Lung (tissue), 17 donors: ENCODE measurements at places on chromosomes 2 and 18. TPM values are rescaled to one million over a fixed set of nuclear protein-coding genes. Genes with fewer than 3 reads are reported as not detected.

DNA sequence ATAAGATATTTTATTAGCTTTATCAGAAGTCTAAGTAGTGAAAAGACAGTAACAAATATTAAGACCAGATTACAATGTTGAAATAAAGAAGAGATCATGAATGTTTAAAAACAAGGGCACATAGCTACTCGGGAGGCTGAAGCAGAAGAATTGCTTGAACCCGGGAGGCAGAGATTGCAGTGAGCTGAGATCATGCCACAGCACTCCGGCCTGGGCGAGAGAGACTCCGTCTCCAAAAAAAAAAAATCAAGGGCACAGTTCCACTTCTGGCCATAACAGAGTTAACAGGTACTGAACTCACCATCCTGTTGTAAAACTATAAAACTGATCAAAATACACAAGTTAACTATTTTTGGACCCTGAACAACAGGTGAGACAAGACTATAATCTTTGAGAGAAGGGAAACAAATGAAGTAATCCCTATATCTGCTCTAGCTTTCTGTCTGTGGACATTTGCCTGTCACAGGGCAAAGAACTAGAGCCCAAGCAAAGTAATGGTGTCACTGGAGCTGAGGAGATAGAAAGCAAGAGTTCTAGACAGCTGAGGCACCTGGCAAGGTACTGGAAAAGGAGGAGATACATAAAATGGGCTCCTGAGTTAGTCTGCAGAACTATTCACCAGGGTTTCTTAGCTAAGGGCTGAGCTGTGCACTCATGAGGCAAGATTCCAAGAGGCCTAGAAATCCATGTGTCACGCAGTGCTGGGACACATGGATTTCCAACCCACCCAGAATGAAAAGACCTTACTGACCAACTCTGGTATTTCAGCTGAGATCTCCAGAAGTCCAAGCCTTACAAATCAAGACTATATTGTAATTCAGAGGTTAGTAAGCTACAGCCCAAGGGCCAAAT is 15.2 kb downstream of the MMADHC start:
- H3K27ac ChIP-seq = no peak overlapping the region
- no peaks in the 10 kb centered on the region for H3K4me1 ChIP-seq
- no peak overlapping the region for H3K4me3 ChIP-seq

GRCh38 chr2:78465707-78466106 is 559.8 kb upstream of the REG3G start:
- no peak overlapping the region for H3K27ac ChIP-seq
- H3K36me3 ChIP-seq = no peaks in the 10 kb centered on the region
- H3K4me3 ChIP-seq = no peak overlapping the region
- H3K4me1 ChIP-seq = no peaks in the 10 kb centered on the region
- no peak for DNase-seq

DNA sequence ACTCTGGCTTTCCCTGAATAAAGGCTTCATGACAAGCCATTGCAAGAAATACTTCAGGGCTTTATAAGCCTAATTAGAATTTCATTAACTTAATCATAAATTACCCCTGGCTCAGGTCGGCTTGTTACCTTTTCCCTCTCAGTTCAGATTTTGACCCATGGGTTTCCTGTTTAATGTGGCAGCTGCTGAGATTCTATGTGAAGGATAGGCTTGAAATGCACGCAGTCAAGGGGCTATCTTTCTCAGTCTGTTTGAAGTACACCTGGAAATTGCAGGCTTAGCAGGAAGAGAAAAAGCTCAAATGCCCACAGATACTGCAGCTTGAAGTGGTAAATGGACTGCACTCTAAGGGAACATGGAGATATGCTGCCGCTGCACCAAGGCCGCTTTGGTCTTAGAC is 49.4 kb downstream of the CAVIN2 start:
- H3K27ac ChIP-seq = no peak overlapping the region
- no peak overlapping the region for H3K4me3 ChIP-seq
- no peaks in the 10 kb centered on the region for H3K36me3 ChIP-seq
- no peaks in the 10 kb centered on the region for H3K4me1 ChIP-seq

Gene SERPINB3
- total RNA-seq = 0.43 TPM

Gene NLRC4
- 3.8 TPM for total RNA-seq

- DNase-seq = peak; percentile 67
- H3K27me3 ChIP-seq = no peaks in the 10 kb centered on the region
- no peaks in the 10 kb centered on the region for H3K36me3 ChIP-seq
- H3K4me3 ChIP-seq = no peak overlapping the region
- peaks cover 5% of the 10 kb centered on the region for H3K4me1 ChIP-seq
Observed at GRCh38 chr2:65349863-65350262, 82.5 kb downstream of the SPRED2 start.

GRCh38 chr2:168467729-168468128 is 11.7 kb downstream of the CERS6 start:
- H3K4me1 ChIP-seq = peaks cover 55% of the 10 kb centered on the region
- no peaks in the 10 kb centered on the region for H3K36me3 ChIP-seq
- no peak overlapping the region for H3K27ac ChIP-seq
- H3K4me3 ChIP-seq = no peak overlapping the region

Gene RNF103
- 24.0 TPM for total RNA-seq

Gene TCF4
- 356 TPM for total RNA-seq

GRCh38 chr2:184920451-184920965 is 322.2 kb downstream of the ZNF804A start:
- DNase-seq = peak; percentile 24
- no peaks in the 10 kb centered on the region for H3K36me3 ChIP-seq
- no peaks in the 10 kb centered on the region for H3K4me1 ChIP-seq
- H3K27ac ChIP-seq = no peak overlapping the region
- H3K4me3 ChIP-seq = no peak overlapping the region

DNA sequence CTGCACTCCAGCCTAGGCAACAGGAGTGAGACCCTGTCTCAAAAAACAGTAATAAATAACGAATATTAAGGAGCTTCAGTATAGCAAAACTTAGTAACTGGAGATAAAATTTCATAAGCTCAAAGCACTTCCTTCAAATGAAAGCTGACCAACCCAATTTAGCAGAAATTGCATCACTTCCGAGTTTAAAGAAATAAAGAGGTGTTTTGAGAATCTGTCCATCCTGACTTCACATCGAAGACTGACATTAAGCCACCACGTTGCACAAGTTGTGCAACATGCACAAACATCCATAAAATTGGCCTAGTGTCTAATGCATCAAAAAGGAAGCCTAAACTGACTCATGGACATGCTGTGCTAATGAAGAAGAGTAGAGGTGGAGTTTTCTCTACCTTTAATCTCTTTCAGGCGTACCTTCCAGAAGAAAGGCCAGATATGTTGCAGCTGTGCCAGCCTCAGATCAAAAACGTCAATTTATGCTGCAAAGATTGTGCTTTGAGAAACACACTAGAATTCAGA is 7.7 kb upstream of the DSG3 start:
- DNase-seq = no peak
- H3K4me1 ChIP-seq = no peaks in the 10 kb centered on the region
- no peaks in the 10 kb centered on the region for H3K36me3 ChIP-seq
- no peak overlapping the region for H3K4me3 ChIP-seq
- no peak overlapping the region for H3K27ac ChIP-seq
- H3K27me3 ChIP-seq = no peaks in the 10 kb centered on the region

Gene CD226
- total RNA-seq = 6.3 TPM

DNA sequence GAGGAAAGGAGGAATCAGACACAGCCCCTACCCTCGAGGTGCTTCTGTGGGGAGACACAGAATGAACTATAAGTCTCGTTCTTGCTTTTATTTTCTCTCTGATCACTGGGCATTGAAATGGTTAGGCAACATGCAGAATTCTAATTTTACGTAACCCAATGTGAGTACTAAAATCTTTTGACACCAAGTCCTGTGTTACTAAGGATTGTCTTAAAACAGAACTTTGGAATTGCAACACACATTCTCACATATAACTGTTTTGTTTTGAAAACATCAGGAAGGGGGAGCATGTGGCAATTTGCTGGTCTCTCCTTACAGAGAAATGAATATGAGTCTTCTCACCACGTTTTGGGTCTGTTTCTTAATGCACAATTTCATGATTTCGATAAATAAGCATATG is 23.6 kb upstream of the SULT1C4 start:
- H3K27ac ChIP-seq = no peak overlapping the region
- H3K4me1 ChIP-seq = no peaks in the 10 kb centered on the region
- DNase-seq = no peak
- H3K4me3 ChIP-seq = no peak overlapping the region
- H3K27me3 ChIP-seq = no peaks in the 10 kb centered on the region
- no peaks in the 10 kb centered on the region for H3K36me3 ChIP-seq

- H3K4me3 ChIP-seq = no peak overlapping the region
- H3K4me1 ChIP-seq = peaks cover 27% of the 10 kb centered on the region
- peaks cover 2% of the 10 kb centered on the region for H3K36me3 ChIP-seq
- H3K27me3 ChIP-seq = no peaks in the 10 kb centered on the region
- DNase-seq = no peak
Observed at GRCh38 chr2:205739620-205740019, 57.3 kb downstream of the NRP2 start.

DNA sequence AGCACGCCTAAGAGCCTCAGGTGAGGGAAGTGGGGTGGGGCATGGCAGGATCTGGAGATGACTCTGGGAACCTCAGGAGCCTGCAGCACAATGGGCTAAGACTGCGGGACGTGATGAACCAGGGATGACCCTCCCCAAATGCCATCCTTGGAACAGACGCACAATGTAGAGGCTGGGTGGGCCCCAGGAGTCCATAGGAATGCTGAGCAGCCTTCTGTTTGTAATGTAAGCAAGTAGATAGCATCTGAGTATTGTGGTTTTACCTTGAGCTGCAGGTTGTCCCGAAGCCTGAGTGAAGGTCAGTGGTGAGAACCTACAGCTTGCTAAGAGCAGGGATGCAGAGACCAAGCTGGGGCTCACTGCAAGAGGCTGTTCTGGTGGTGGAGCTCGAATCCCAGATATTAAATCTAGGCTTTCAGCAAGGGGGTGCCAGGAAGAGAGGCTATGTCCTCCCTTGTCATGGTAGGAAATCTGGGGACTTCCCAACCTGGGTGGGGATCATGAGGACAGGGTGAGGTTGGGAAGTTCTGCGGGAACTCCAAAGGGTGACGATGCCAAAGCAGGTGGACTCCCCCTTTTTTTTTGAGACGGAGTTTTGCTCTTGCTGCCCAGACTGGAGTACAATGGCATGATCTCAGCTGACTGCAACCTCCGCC is 5.8 kb downstream of the SCTR start:
- no peak overlapping the region for H3K4me3 ChIP-seq
- no peaks in the 10 kb centered on the region for H3K36me3 ChIP-seq
- H3K27me3 ChIP-seq = peaks cover 15% of the 10 kb centered on the region
- H3K27ac ChIP-seq = no peak overlapping the region
- no peak for DNase-seq
- H3K4me1 ChIP-seq = peaks cover under 1% of the 10 kb centered on the region

DNA sequence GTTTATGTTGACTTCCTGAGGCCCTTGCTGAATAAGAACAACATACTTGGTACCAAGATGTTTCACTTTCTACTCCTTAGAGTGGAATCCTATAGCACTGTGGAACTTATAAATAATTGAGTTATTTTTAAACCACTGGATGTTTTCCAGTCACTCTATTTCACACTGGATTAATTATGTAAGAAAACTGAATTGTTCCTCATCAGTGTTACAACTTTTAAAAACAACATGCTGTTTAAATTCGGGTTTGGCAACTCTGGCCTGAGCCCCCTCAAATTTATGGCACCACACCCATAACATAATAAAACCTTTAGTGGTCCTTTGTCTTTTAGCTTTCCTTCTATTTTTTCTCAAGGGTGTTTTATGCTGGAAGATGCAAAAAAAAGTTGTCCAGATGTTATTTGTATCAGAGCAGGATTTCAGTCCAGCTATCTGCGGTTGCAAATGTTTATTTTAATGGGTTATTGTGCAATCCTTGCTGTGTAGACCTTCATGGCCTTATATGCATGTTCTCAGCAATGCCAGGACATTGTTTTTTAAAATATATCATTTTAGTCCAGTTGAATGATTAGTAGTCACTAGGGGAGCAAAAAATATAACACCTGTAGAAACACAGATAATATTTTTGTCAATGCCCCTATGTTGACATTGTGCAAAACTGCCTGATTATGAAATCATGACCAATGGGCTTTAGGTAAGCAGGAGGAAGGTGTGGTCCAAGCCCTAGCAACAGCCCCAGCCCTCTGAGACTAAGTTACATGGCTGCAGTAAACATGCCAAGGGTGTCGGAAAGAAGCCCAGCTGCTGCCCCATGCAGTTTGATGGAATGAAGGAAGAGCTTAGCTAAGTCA is 638.0 kb upstream of the ZEB2 start:
- peak; percentile 98 for DNase-seq
- H3K4me1 ChIP-seq = no peaks in the 10 kb centered on the region
- no peaks in the 10 kb centered on the region for H3K36me3 ChIP-seq

DNA sequence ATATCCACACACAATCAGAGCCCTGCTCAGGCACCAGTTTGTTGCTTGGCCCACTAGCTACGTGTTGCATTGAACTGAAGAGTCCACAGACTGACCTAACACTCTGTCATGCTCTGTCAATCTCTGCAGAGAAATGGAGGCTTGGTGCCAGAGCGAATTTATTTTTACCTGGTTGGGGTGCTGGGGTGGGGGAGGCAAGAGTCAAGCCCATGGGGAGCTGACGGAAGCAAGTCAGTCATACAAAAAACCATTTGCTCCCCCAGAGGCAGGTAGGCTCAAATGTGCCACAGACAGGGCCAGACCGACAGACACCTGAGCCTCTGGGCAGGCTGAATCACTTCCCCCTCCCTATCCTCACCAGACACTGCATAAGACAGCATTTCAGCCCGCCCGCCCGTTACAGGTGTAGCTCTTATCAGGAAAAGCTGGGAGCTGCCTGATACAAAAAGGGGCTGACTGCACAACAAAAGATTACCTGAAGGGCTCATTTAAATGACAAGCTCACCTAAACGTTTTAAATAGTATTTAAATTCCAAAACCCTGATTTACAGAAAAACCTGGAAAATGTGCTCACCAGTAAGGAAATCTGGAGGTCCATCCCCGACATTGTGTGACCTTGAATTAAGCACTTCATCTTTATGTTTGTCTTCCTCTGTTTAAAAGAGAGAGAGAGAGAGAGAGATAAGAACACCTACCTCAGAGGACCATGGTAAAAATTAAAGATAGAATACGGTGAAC is 2.1 kb upstream of the PCBP1 start:
- H3K27me3 ChIP-seq = no peaks in the 10 kb centered on the region
- peaks cover 24% of the 10 kb centered on the region for H3K4me1 ChIP-seq
- H3K27ac ChIP-seq = peak overlapping the region; percentile 99
- DNase-seq = peak; percentile 31
